ENCODE measurements at places on chromosomes 4 and X.
A peak's percentile ranks its signal among the peaks of the same experiment; 100 is the strongest.

- DNase-seq: no peak
These were observed 5.5 kb upstream of the S100P start for GRCh38 chr4:6687947-6688878.

GRCh38 chr4:107885865-107886264 is 45.5 kb upstream of the CYP2U1 start:
- no peak for DNase-seq

DNA sequence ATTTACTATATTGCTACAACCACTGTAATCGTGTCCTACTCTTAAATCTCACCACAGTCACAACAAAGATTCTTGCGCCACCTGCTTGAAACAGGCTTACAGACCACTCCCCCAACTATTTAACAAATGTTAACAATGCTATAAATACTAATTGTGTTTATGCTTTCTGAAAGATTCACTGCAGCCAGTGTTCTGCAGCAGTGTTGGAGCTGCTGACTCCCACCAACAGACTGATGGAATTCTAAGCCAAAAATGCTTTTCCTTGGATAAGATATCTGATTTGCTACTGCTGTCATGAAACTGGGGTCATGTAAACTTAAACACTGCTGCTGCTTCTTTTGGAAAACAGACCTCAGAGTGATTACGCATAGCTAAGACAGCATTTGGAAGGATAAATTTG is 244.2 kb upstream of the MAB21L2 start:
- DNase-seq: no peak

DNA sequence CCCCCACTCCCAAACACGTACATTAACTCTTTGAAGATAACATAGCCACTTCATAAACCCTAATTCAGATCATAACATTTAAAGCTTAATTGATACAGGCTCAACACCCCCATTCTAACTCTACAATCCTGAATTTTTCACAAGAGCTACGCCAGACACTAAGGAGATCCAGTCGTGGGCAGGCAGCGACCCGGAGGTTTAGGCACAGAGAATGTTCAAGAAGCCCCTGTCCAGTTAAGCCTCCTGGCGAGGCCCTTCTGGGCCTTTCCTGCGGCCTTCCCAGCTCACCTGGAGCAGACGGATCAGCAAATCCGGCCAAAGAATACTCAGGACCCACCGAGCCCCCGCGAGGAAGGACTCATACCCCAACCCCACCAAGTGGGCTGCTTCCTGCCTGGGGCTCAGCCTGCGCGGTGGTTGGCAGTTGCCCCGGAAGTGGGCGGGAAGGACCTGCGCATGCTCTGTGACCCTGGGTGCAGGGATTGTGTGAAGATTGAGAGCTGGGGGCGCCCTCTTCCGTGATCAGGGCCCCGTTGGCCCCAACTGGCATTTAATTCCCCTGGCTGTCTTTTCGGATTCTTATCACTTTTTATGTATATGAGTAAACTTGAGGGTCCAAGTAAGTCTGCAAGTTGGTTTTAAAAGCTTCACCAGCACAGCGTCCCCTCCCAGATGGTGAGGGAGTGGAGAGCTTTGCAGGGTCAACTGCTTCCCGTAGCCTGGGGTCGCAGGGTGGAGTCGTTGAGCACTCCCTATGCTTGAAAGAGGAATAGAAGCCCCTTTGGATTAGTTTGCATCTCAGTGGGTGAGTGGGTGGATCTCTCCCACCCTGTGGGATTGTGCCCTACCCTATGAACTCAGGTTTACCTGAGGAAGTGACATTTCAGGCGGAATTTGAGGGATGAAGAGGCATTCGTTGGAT is at the start of gene TRIM61:
Gene TRIM61, minus strand, starts transcription at position 415 of the 922 bp plus-strand sequence. CDS start 7,655 bp downstream, outside the sequence.
- peak; percentile 7 for DNase-seq

DNA sequence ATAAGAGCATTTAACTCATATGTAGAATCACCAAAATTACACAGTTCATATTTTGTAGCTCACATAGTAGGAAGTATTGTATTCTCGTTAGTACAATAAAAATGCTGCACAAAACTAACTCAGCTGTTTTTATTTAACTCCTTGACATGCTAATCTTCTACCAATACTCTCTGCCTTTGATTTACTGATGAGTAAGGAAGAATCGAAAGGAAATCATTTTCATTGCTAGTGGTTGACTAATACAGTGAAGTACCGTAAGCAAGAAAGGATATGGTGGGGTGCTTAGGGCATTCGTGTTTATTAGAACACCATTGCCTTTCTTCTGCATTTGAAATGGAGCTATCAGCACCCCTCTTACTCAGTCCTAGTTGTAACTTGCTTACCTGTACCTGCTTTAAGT is 1239.1 kb upstream of the TENM3 start:
- DNase-seq: no peak

- no peak for DNase-seq
These were observed 20.4 kb downstream of the LEF1 start for GRCh38 chr4:108148316-108148715.

GRCh38 chrX:112830540-112830939 is 10.1 kb downstream of the AMOT start:
- DNase-seq: no peak

DNA sequence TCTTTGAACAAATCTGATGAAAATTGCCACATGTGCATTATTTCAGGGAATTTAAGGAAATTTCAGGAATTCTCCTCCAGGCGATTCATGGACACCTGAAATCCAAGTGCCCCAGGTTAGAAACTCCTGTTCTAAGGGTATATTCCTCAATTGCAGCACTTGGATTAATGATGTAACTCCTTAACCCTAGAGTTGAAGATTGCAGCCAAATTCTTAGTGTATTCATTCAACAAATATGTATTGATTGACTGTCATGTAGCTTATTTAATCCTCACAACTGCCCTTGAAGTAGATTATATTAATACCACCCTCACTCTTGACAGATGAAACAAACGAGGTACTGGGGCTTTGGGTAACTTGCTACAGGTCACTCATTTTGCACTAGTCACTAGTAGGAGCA is 11.3 kb downstream of the CETN2 start:
- no peak for DNase-seq

GRCh38 chr4:110898290-110898689 is 275.4 kb upstream of the PITX2 start:
- no peak for DNase-seq

- peak; percentile 74 for DNase-seq
These were observed 111.1 kb upstream of the ACSL4 start for GRCh38 chrX:109843963-109844751.

DNA sequence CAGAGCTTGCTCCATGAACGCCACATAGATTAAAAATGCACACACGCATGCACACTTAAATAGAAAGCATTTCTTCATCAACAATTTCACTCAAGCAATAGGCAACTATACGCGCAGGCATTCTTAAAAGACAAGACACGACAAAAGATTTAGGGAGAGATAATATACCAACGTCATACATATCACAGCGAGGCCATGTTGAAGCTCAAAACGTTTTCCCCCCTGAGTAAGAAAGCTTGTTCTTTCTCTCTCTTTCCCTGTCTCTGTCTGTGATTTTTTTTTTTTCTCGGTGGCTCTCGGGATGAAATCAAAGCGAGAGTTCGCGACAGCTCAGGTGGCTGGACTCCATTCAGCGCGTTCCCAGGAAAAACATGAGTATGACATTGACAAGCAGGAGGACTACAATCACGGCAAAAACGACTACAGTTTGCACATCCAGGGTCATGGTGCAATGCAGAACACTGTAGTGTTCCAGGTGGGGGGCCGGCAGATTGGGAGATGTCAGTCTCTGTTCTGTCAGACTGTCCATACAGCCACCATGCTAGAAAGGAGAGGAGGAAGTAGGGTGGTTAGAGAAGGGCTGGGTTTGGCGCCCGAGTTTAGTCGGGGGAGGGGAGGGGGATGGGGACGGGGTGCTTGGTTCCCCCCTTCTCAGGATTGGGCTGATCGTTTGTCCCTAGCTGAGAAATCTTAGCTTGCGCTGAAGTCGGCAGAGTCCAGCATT is 30.7 kb downstream of the ARHGEF9 start:
- DNase-seq: peak; percentile 4

GRCh38 chr4:138099385-138099784 is 142.8 kb downstream of the SLC7A11 start:
- DNase-seq: no peak

- no peak for DNase-seq
These were observed 111.8 kb upstream of the DKK2 start for GRCh38 chr4:107147873-107148272.

All from inflammatory macrophage treated with lipopolysaccharide for 4 hours (primary cell).